Ecto neural progenitor cell (in vitro differentiated cells): ENCODE measurements at places on chromosomes 3 and 15.

GRCh38 chr3:16496408-16497222 lies 16.9 kb downstream of the RFTN1 start:
- no peak for DNase-seq

DNA sequence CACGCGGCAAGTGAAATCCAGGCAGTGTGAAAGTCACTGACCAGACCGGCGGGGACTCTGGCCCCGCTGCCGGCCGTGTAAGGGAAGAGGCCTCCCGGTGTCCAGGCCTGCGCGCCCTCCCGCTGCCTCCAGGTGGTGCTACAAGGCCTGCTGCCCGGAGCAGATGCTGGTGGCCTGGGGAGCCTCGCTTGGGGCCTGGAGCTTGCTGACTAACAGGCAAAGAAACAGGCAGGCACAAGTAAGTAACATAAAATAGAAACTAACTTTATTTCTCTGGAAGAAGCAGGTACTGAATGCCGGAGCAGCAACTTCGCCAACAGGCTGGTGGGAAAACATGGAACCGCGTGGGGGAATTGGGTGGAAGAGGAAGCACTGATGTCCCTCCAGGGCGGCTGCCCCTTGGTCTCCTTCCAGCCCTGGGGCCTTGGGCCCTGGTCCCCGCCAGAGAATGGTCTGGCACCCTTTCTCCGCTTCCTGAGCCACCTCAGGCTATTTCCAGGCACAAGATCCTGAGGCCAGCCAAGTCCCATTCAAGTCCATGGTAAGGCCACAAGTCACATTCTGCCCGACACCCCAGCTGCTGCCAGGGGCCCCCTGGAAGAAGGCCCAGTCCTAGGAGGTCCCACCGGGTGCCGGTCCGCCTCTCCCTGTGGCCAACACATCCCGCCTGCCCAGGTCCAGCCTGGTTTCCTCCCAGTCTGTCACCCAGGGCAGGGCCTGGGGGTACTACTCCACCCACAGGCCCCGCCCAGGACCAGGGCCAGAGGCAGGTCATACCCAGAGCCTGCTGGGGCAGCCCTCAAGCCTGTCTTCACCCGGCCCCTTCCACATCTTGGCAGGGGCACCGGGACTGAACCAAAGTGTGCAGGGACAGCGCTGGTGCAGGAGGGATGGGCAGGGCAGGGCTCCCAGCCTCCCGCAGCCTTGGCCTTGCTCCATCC lies 45.0 kb downstream of the TNK2 start:
- peak; percentile 89 for DNase-seq

GRCh38 chr3:159989973-159990846 lies 1.6 kb downstream of the IL12A start:
- DNase-seq: no peak

DNA sequence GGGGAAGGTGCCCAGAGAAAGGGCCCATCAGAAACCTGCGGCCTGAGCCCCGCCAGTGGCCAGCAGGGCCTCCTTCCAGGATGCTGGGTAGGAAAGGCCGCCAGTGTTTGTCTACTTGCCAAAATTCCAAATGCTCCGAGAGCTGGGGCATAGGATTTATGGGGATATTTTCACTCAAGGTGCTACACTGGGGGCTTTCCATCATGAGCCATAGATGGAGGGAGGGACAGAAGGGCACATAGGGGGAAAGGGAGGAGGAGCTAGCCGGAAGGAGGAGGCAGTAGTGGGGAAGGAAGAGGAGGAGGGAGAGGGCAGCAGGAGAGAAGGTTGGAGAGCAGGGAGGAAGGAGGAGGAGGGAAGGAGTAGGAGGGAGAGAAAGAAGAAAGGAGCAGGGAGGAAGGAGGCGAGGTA lies 494.7 kb upstream of the PROK2 start:
- DNase-seq: no peak

DNA sequence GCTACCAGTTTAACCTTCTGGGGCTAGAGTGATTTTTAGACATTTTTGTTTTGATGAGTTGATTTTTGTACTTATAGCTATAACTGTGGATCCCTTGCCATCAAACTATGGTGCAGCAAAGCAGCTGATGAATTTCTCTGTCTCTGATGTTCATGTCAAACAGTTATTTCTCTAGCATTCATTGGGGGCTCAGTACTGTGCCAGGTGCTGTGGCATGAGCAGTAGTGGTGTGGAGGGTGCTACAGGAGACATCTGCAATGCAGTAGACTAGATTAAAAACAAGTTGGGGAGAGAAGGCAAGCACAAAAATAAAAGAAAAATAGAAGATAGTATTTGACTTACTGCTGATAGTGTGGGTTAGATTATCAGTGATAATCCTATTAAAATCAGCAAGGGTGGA lies 95.3 kb downstream of the AKAP13 start:
- DNase-seq: no peak

- DNase-seq: no peak
Measured at GRCh38 chr15:63939531-63940130, 105.9 kb upstream of the HERC1 start.

GRCh38 chr3:141421186-141421585 lies 52.9 kb downstream of the ZBTB38 start:
- DNase-seq: no peak

- no peak for DNase-seq
Measured at GRCh38 chr15:77138167-77138522, 67.2 kb upstream of the TSPAN3 start.

DNA sequence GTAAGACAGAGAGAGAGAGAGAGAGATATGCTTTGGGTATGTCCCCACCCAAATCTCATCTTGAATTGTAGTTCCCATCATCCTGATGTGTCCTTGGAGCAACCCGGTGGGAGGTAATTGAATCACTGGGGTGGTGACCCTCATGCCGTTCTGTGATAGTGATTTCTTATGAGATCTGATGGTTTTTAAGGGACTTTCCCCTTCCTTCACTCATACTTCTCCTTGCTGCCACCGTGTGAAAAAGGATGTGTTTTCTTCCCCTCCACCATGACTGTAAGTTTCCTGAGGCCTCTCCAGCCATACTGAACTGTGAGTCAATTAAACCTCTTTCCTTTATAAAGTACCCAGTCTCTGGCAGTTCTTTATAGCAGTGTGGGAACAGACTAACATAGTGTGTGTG lies 60.3 kb downstream of the EOMES start:
- DNase-seq: no peak

GRCh38 chr15:65634356-65634755 lies 12.6 kb downstream of the SLC24A1 start:
- DNase-seq: no peak

GRCh38 chr3:48338635-48339034 lies 5.2 kb upstream of the SPINK8 start:
- no peak for DNase-seq

DNA sequence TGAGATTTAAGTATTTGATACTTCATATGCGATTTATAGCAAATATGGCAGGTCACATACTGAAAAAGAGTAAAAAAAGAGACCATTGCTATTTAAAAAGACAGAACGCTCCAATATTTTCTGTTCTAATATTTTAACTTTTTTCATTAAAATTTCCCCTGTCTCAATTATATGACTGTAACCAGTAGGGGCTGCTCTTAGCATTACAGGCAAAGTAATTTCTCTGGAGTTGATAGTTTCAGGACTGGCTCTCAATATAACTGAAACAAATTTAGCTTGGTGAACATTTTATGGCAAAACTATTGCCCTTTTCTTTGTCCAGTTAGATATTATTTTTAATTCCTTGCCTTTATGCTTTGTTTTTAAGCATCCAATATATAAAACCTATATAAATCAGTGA lies 286.3 kb upstream of the ROBO2 start:
- no peak for DNase-seq

DNA sequence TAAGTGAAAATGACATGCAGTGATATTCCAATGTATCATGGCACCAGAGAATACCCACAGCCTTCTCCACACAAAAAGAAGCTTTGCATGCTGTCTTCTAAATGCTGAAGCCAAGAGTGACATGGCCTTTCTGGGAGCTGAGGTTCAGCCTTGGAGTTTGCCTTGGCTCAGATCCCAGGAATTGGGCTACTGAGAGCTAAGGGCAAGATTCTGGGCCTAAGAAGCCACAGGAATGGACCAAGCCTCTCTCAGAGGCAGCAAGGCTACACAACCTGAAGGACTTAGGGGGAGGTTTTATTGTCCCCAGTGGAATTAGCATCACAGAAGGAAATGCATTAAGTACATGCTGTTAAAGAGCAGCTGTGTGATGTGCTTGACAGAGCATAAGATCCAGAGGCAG lies 1078.5 kb downstream of the TUSC7 start:
- no peak for DNase-seq

- peak; percentile 58 for DNase-seq
Measured at GRCh38 chr15:67433495-67434099, 87.3 kb upstream of the C15orf61 start.

GRCh38 chr15:81516461-81516860 lies 142.4 kb upstream of the TMC3 start:
- DNase-seq: no peak

GRCh38 chr3:9194509-9195184 lies 54.8 kb downstream of the SRGAP3 start:
- no peak for DNase-seq

GRCh38 chr3:34312684-34313083 lies 514.3 kb downstream of the PDCD6IP start:
- no peak for DNase-seq

DNA sequence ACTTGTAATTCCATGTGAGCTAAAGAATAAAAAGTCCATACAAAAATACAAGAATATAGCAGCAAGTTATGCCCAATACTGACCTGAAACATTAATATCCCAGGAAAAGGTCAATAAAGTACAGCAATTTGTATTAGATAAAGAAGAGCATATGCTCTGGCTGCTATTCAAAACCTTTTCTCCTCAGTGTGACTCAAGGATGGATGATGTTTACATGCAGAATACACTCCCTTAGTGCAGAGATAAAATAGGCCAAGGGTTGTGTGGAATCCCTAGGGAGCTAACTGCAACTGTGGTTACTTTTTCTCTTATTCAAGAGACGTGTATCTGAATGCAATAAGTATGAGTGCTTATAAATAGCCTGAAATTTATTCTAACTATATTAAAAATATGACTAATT lies 78.7 kb downstream of the SLC9A9 start:
- no peak for DNase-seq

GRCh38 chr15:54482251-54482650 lies 504.0 kb downstream of the UNC13C start:
- no peak for DNase-seq

DNA sequence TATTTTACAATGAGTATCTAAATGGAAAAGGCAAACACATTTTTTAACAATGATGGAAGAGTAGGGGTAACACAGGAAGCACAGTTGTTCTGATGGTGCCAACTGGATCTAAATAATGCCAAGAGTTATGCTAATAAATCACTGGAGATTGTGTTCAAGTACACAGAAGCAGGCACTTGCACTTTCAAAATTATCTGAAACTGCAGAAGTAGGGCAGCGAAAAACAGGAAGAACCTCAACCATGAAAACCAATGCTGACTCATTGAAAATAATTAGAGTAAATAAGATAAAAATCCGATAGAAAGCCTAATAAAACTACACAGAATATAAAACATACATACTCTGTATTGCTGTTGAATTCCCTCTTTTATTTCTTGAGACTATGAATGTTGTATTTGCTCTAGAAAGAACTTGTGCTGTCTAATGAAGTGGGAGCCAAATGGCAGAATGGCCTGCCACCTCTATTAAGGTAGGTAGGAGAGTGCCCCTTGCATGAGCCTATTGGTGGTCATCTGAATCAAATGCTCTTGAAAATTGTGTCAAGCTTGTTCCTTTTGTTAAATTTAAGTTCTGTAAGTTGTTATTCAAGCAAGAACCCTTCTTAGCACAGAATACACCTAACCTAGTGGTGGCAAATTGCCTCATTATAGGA lies 93.7 kb downstream of the ABI3BP start:
- no peak for DNase-seq

DNA sequence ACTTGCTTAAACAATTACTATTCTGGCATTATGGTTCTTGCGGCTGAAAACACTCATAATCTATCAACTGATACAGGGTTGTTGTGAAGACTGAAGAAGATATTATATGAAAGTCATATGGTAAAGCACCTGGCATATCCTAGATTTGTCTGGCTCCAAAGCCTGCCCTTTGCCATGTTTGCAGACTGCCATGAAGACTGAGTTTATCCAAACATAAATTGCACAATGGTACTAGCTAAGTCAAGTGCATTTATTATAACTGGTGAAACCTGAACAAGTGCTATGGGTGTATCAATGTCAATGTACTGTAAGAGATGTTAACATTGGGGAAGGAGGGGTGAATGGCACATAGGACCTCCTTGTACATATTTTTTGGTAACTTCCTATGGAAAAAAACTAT lies 87.4 kb upstream of the MEX3B start:
- no peak for DNase-seq

DNA sequence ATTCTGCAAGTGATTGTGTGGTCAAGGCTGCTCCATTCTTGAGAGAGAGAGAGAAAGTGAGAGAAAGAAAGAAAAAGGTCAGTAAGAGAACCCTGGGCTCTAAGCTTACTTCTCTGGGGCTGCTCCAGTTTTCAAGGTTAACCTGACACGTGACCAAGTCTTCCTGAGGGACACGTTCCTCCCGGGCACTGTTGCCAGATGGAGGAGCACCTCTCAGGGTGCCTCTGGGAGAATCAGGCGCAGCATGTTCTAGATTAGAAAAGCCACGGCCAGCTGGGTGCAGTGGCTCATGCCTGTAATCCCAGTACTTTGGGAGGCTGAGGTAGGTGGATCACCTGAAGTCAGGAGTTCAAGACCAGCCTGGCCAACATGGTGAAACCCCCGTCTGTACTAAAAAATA lies 60.8 kb downstream of the ITGA11 start:
- DNase-seq: no peak

- peak; percentile 63 for DNase-seq
Measured at GRCh38 chr3:137792626-137793271, 28.6 kb downstream of the SOX14 start.

DNA sequence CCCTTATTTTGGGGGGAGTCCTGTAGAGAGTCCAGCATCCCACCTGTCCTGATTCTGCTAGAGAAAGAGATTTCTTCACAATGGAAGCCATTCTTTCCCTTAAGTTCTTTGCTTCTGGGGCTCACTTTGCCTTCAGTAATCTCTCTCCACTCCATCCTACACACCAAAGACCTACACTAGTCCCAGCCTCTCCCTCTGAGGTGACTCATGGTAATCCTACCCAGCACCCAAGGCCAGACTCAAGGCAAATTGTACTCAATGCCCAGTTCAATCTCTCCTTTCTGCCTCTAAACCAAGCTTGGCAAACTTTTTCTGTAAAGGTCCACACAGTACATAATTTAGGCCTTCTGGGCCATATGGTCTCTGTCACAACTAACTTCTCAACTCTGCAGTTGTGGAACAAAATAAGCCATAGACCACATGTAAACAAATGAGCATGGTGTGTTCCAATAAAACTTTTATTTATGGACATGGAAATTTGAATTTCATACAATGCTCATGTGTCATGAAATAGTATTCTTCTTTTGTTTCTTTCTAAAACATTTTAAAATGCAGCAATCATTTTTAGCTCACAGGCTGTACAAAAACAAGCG lies 72.5 kb downstream of the MRPL46 start:
- peak; percentile 8 for DNase-seq
